Stimulated activated naive CD4-positive, alpha-beta T cell (primary cell): ENCODE measurements at places on chromosomes 2 and 18.

DNA sequence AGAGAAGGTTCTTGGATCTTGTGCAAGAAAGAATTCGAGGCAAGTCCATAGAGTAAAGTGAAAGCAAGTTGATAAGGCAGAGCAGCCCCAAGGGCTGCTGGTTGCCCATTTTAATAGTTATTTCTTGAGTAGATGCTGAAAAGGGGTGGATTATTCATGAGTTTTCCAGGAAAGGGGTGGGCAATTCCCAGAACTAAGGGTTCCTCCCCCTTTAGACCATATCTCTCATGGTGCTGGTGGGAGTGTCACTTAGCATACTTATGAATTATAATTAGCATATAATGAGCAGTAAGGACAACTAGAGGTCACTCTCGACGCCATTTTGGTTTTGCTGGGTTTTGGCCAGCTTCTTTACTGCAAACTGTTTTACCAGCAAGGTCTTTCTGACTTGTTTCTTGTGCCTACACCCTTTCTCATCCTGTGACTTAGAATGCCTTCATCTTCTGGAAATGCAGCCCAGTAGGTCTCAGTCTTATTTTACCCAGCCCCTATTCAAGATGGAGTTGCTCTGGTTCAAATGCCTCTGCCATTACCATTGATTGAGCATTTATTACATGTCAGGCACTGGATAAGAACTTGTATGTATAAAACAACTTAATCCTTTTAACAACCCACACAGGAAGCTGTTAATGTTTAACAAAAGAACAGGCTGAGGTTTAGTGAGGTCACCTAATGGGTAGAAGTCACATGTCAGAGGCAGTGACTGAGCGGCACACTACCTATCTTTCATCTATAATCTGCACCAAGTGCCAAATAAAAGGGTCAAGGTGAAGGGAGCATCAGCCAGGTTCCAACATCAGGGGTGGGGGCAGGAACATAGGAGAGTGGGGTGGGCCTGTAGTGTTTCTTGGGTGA is 250.9 kb downstream of the ICOS start:
- DNase-seq, result no peak

- no peak for DNase-seq
Measured at GRCh38 chr2:215419113-215419512, 16.8 kb downstream of the FN1 start.

DNA sequence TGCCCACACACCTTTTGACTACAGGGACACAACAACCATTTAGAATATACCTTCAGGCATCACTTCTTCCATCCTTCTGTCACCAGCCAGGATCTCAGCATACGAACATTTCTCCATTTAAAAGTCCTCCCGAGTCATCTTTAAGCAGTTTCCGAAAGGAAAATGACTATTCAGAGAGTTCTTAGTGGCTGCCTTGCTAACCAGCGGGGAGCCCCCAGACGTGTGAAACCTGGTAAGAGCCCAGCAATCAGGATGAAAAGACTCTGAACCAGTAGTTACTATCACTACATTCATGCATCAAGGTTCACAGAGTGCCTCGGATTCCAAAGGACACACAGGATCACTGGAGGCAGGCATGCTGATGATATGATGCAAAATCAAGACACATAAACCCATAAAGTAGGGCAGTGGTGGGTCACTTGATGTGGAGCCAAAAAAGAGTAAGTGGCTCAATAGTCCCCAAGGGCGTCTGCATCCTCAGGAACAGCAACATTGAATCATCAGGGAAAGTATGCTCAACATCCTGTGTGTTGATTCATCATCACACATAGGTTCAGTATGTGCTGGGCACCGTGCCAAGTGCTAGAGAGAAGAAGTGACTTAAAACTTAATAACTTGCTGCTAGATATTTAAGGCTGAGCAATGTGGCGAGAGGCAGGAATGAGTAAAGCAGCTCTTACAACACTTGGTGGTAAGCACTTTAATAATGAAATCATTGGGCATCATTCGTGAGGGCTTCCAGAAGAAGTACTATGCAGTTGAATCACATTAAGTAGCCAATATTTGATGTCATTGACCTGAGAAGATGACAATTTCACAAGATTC is 4.4 kb downstream of the CCL20 start:
- DNase-seq, result no peak

DNA sequence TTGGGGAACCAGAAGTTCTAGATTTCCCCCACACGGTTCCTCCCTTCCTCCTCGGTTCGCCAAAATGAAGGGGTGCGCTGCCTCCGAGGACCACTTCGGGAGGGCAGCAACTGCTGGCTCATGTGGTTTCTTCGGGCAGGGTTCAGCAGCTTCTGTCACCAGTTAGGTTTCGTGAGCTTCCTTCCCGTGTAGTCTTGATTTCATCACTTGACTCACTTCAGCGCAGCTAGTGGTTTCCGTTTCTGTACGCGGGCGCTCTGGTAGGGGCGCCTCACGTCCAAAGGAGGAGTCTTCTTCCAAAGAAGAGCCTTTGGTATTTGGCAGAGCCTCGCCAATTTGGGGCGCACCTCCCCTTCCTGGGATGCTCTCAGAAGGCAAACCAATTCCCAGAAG is 485 bp upstream of the GALNT3 start:
- peak; percentile 33 for DNase-seq

DNA sequence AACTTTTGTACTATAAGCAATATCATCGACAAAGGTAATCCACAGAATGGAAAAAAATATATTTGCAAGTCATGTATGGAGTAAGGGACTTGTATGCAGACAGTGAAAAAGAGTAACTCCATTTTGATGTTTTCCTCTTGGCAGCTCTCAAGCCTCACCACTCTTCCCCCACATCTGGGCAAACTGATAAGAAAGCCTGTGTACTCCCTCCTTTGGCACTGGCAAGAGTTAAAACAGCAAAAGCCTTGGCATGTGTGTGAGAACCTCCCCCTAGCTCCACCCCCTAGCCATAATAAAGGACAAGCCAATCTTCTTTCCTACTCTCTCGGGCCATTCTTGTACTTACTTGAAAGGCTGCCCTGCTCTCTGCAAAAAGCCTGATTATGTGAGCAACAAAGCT is 335.2 kb downstream of the LRATD1 start:
- no peak for DNase-seq

DNA sequence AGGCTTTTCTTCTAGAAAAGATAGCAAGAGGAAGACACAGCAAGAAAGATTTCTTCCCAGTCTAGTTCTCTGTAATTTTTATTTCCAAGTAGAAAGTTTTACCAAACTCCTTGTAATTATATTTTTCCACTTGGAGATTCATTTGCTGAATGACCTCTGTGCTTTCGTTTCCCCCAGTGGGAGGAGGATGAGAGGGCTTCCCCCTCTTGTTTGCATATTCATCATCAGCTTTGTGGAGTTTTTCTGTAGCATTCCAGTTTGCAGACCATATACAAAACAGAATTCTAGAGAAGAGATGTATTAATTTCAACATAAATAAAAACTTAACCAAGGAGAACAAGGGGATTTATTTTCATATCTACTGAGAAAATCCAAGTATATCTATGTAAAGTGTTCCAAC is 51.3 kb downstream of the RMDN2 start:
- DNase-seq, result no peak

- DNase-seq, result no peak
Measured at GRCh38 chr2:11395389-11395788, 51.0 kb upstream of the ROCK2 start.

GRCh38 chr2:67046591-67046990 is 350.5 kb upstream of the ETAA1 start:
- DNase-seq, result no peak

- DNase-seq, result no peak
Measured at GRCh38 chr2:9239616-9240015, 33.0 kb downstream of the ASAP2 start.

DNA sequence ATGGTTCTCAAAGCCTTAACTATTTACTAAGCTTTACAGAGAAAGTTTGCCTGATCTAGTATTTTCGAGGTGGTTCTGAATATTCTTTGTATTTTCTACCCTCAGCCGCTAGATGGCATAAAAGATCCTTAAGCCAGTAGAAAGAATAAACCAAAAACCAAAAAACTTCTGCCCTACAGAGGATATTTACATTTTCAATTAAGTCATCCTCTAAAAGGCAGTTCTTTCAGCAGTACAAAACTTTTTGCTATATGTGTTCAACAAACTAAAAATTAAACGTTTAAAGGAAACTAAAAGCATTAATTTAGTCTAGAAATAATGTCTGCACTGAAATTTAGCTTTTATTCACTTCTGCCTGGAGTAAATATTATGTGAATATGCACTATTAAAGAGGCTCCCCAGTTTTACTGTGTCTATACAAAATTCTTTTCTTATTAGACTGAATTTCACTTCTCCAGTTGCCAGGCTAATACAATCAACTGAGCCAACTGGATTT is 297.5 kb downstream of the PIEZO2 start:
- peak; percentile 18 for DNase-seq

- no peak for DNase-seq
Measured at GRCh38 chr2:183229386-183229785, 105.1 kb downstream of the NUP35 start.

- no peak for DNase-seq
Measured at GRCh38 chr2:77579076-77579769, 57.0 kb upstream of the LRRTM4 start.

- DNase-seq, result no peak
Measured at GRCh38 chr2:171238946-171239345, 78.3 kb upstream of the TLK1 start.

DNA sequence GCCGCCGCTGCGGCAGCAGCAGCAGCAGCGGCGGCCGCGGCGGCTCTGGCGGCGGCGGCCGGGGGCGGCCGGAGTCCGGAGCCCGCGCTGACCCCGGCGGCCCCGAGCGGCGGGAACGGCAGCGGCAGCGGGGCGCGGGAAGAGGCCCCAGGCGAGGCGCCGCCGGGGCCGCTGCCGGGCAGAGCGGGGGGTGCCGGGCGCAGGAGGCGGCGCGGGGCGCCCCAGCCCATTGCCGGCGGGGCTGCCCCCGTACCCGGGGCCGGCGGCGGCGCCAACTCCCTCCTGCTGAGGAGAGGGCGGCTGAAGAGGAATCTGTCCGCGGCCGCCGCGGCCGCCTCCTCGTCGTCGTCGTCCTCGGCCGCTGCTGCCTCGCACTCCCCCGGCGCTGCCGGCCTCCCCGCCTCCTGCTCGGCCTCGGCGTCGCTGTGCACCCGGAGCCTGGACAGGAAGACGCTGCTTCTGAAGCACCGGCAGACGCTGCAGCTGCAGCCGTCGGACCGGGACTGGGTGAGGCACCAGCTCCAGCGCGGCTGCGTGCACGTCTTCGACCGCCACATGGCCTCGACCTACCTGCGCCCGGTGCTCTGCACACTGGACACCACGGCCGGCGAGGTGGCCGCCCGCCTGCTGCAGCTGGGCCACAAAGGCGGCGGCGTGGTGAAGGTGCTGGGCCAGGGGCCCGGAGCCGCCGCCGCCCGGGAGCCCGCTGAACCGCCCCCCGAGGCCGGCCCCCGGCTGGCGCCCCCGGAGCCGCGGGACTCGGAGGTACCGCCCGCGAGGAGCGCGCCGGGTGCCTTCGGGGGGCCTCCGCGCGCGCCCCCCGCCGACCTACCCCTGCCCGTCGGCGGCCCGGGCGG is 646 bp downstream of the PHLPP1 start:
- peak; percentile 36 for DNase-seq

DNA sequence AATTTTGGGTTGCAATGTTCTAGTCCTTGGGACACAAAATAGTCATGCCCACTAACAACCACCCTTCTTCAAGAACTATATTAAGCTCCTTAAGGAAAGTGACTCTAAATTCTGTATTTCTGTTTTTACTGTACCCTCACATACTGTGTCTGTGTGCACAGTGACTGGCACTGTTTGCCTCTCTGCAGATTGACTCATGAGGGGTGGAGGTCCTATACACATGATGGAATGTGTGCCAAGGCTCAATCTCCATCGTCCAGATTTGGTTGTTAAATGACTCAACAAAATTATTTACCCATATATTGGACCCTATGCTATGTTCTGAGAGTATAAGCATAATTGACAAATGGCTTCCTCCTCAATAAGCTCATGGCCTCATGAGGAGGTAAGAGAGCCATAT is 126.6 kb upstream of the CWC22 start:
- DNase-seq, result no peak

DNA sequence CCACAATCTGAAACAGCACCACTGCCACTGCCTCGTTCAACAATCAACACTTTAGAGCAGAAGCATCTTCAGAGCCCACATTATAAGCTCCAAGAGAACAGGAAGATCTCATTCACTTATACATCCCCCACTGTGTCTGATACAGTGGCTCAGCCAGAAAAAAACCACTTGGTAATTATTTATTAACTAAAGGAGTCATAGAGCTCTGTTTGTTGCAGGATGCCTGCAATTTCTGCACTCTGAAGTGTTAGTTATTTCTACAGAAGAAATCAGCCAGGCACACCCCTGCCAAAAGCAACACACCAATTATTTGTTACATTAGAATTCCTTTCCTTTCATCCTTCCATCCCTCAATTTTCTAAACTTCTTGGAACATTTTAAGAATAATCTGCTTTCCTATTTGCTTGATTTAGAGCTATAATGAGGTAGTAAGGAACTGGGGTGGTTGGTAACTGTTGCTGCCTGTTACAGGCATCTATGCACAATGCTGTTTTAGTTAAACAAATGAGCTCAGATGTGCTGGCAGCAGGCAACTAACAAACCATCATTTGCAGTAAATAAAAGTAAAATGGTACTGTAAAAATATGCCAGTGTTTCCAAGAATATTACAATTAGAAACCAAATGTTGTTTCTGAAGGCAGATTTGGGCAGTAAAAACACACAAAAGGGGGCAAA is 59.9 kb downstream of the DYM start:
- DNase-seq, result no peak

GRCh38 chr18:69718912-69719547 is 228.6 kb downstream of the CD226 start:
- DNase-seq, result no peak

DNA sequence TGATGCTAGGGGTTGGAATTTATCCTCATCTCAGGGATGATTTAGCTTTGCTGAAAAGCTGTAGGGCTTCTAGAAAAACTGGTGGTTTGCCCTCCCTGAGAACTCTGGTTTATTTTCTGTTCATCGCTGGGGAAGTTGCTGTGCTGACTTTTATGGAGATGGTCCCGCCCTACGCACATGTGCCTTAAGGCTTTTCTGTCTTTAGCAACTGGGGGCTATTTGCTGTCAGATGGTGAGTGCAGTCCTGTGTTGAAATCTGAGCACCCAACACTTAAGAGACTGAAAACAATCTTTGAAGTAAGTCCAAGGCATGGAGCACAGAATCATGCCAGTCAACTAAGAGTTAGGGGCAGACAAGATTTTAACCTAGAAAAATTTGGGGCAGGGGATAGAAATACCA is 2148.4 kb upstream of the CELF4 start:
- no peak for DNase-seq

DNA sequence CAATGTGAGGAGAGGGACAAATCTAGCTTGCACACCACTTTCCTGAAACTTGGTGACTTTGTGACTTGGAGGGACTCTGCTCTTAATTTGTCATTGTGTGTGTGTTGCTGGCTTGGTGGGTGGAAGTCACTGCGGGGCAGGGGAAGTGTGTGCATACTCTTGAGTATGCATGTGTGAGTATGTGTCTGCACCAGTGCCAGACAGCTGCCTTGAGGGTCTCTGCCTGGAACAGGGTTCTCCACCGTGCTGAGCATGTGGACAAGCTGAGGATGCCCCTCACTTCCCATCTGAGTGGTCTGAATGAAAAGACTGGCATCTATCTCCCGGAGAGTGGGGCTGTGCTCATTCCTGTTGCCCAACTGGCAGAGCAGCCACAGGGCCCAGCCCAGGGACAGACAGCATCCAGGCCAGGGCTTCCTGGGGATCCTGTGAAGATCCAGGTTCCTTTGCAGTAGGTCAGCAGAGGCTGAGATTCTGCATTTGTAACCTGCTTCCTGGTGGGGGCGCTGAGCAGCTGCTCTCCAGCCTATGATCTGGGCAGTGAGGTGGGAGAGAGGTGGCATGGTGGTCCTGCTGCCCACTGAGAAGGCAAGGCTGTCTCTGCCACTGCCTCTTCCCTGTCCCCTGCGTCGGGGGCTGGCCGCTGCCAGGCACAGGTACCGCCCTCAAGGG is 138.9 kb upstream of the HAAO start:
- no peak for DNase-seq

GRCh38 chr18:47932603-47933002 is 2.1 kb upstream of the SMAD2 start:
- DNase-seq, result no peak
